Epithelial cell of proximal tubule (primary cell): ENCODE measurements at places on chromosomes 11 and 22.

DNA sequence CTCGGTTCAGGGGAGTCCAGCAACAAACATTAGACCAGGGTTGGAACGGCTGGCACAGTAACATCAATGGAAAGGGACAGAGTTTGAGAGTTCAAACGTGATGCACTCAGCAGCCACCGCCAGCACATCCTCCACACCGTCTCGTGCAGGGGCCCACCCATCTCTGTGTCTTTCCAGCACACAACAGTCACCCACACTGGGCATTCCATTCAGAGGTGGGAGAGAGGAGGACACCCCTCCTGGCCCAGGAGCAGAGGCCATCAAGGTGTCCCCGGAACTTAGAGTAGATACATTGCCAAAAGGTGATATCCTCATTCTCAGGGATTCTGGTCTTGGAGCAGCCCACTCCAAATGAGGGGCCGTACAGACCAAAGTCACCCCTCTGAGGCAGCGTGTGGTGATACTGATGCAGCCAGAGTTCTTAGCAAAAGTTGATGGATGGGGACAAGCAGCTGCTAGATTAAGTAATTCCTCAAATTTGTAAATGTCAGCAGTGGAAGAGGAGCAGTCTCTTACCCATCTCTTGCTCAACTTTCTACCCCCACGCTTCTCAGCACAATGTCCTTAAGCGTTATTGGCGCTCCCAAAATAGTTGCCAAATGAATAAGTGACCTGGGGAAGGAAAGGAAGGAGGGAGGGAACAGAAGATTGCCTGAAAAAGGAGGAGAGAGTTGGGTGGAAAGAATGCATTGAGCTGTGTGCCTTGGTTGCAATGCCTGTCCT, 5.5 kb downstream of the SNAP29 start:
- DNase-seq: no peak

- no peak for DNase-seq
Observed at GRCh38 chr11:119828819-119829218, 99.8 kb upstream of the NECTIN1 start.

GRCh38 chr11:127118811-127119210, 118.2 kb upstream of the KIRREL3 start:
- no peak for DNase-seq

GRCh38 chr11:69509381-69509780, 27.9 kb downstream of the LINC01488 start:
- no peak for DNase-seq

GRCh38 chr11:73916435-73916834, 34.4 kb upstream of the DNAJB13 start:
- DNase-seq: no peak

- peak; percentile 72 for DNase-seq
Observed at GRCh38 chr11:518463-519202, 11.6 kb upstream of the RNH1 start.

DNA sequence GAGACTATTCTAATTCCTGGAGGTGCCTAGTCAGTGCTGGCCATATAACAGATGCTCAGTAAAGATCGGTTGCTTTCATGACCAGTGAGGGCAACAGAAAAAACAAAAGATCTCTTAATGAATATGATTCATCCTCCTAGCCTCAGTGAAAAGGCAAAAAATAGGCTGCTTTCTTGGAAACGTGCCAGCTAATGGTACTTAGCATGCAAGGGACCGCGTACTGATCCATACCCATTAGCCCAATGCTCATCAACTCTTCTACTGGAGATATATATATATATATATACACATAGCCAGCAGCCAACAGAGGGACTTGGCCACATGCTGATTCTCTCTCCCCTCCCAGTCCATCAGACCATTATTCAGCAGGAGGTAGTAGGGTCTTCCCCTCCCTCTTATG, 320.4 kb downstream of the KIRREL3 start:
- DNase-seq: no peak

GRCh38 chr11:35082321-35083180, 56.4 kb upstream of the CD44 start:
- peak; percentile 43 for DNase-seq

- DNase-seq: no peak
Observed at GRCh38 chr22:27273436-27273835, 528.1 kb downstream of the MN1 start.

- DNase-seq: no peak
Observed at GRCh38 chr22:39535357-39535725, 2.8 kb upstream of the RPS19BP1 start.

DNA sequence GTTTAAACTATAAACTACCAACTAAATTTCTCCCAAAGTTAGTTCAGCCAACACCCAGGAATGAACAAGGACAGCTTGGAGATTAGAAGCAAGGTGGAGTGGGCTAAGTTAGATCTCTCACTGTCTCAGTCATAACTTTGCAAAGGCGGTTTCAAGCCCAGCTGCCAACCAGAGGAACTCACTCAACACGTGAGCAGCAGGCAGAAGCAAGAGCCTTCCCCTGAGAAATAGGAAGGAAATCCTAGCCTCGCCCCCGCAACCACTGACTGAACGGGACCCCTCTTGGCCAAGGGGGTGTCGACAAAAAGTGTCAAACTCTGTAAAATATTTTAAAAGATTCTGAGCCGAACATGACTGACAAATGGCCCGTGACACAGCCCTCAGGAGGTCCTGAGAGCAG, 4.4 kb upstream of the KRTAP5-9 start:
- DNase-seq: no peak

DNA sequence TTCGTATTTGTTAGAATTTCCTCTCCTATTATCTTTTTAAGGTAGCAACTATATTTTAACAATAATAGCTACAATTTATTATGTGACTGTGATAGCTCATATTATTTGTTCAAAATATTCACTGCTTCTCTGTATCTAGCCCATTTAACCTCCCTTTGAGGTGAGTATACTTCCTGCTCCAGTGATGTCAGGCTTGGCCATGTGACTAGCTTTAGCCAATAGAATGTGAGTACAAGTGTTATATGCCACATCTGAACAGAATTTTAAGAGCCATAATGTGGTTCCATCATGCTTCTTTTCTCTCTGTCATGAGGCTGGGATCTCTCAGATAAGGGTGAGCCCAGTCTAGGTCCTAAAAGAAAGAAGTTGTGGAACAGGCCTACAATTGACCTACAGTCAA, 217.6 kb downstream of the TTC28 start:
- no peak for DNase-seq

DNA sequence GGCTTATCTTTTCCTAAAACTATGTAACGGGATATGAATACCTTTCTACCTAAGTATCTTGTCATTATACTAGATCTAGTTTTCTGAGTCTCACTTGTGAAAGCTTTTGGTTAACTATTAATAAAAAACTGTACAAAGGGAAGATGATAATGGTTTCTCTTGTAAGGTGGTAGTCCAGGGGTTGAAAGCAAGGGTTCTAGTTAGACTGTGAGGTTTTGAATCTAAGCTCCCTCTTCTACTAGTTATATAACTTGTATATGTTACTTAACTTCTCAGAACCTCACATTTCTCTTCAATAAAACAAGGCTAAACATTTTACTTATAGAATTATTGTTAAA, 54.3 kb downstream of the ARHGEF12 start:
- no peak for DNase-seq

DNA sequence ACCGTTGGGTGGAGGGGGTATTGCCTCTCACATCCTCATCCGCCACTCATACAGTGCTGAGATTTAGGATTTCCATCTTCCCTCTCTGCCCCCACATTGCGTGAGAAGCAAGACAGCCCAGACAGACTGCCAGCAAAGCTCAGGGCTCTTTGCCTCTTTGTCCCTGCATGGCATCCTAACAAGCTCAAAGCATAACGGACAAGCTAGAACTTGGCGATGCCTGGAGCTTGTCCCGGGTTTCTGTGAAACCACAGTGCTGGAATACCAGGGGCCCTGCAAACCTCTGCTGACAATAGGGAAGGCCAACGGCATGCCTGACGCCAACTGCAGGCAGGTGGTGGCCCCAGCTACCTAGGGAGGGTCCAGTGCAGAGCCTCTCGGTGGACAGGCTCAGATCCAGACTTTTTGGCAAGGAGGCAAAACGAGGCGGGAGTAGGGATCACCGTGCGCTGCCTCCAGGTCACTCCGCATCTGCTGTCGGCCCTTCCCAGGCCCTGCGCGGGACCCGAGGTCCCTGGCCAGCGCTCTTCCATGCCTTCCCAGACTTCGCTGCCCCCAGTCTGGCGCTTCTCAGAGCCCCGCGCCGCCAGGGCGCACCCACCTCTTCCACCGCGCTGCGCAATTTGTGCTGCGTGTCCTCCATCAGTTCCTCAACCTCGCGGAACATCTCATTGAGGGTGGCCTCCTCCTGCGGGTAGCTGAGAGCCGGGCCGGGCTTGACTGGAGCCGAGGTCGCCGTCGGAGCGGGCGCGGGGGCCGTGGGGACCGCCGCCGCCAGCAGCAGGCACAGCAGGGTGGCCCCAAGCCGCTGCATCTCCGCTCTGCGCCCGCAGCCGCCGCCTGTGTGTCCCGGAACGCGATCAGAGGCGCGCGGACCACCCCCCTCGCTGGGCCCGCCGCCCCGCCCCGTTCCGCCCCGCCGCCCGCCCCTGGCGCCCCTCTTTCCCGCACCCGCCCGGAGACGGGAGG, at the start of gene DKK3:
Gene DKK3 (minus strand): TSS at position 858 of the 969 bp plus-strand sequence. CDS start 44 bp downstream, at position 814.
- DNase-seq: no peak

DNA sequence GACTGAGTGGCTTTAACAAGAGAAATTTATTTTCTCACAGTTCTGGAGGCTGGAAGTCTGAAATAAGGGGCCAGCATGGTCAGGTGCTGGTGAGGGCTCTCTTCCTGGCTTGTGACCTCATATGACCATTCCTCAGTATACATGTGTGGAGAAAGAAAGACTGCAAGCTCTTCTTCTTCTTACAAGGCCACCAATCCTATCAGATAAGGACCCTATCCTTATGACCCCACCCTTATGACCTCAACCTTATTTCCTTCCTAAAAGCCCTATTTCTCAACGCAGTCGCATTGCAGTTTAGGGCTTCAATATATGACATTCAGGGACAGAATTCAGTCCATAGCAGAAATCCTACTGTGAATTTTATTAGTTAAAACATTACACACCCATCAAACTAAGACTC, 124.4 kb upstream of the RAG2 start:
- DNase-seq: no peak

GRCh38 chr22:17086788-17087497, 2.1 kb downstream of the IL17RA start:
- no peak for DNase-seq

DNA sequence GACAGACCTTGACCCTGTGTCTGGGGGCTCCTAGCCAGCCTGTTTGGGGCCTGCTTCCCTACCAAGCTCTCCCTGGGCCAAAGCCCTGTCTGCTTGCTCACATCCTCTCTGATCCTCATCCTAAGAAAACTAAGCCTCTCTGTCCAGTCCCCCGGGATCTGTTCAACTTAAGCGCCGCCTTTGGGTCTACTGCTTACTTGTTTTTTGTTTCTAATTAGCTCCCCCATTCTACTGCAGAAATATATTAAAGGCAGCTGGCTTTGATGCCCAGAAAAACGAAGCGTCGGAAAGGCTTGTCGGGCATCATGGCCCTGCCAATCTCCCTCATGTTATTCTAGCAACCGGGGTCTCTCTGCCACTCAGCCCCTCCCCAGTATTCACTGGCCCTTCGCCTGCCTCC, 3.4 kb downstream of the DSCAML1 start:
- DNase-seq: no peak

- DNase-seq: no peak
Observed at GRCh38 chr11:111514216-111515031, at the start of gene HOATZ. TSS of gene HOATZ (plus strand) at chr11:111514778. CDS start at chr11:111514785, 7 bp downstream.

DNA sequence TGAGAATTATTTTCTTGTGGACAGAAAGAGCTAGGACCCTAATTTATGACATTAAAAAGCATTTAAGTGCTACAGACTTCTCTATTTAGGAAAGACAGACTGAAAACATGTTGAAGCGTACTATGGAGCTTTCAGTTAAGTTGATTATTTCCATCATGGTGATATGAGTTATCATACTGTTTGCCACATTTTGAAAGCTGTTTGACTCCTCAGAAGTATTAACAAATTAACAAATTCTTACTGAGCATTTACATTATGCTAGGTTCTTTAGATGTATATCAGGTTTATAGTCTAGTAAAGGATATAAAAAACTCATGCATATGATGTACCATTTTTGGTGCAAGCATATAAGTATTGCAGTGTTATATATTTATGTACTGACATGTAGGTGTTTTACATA, 50.1 kb downstream of the ARHGEF12 start:
- no peak for DNase-seq

DNA sequence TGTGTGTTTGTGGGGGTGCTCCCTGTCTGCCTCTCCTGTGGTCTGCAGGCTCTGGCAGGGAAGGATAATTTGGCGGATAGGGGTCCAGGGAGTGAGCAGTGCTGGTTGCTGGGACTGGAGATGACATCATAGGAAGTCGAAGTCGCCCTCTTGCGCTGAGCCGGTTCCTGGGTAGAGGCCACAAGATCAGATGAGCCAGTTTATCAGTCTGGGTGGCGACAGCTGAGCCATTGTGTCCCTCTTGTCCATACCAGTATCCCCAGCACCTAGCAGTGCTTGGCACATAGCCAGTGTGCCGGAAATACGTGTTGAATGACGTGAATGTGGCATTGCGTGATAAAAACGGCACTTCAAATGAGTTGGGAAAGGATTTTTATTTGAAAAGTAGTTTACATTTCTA, 9.8 kb downstream of the APOL5 start:
- DNase-seq: no peak

DNA sequence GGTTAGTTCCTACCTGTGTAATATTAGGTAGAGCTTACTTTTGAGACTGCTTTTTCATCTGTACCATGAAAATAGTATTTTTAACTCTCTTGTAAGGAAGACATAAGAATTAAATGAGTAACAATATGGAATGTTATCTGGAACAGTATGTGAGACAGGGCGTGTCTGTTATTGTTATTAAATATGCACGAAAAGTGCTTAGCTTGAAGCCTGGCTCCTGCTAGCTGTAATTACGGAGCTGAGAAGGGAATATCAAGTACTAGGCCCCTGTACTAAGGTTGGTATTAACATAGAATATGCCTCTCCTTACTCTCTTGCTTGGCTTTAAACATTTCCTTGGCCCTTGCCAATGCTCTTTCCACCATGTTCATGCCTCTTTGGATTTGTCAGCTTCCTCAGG, 194.0 kb downstream of the FAM76B start:
- DNase-seq: no peak

GRCh38 chr22:41847300-41847699, 14.4 kb downstream of the SREBF2 start:
- no peak for DNase-seq

- DNase-seq: peak; percentile 86
Observed at GRCh38 chr22:27474711-27475547, 326.6 kb downstream of the MN1 start.

GRCh38 chr11:103875855-103876510, 160.5 kb upstream of the DDI1 start:
- DNase-seq: no peak

DNA sequence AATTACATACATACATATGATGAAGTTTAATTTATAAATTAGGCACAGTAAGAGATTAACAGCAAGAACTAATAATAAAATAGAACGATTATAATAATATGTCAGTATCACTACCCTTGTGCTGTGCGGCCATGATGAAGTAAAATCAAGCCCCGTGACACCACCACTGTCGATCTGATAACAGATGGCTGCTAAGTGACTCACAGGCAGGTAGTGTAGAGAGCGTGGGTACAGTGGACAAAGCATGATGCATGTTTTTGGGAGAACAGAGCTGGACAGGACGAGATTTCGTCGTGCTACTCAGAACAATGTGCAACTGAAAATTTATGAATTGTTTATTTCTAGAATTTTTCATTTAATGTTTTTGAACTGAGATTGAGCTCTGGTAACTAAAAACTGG, 108.4 kb upstream of the TIMP3 start:
- no peak for DNase-seq

GRCh38 chr11:35012467-35013191, 96.2 kb downstream of the PDHX start:
- no peak for DNase-seq

GRCh38 chr11:93908689-93909088, 58.3 kb upstream of the VSTM5 start:
- DNase-seq: peak; percentile 72

GRCh38 chr22:50694766-50695420, 22.3 kb downstream of the SHANK3 start:
- DNase-seq: no peak
